CD8-positive, alpha-beta memory T cell (primary cell): ENCODE measurements at places on chromosomes 7 and 10. TPM values are rescaled to one million over a fixed set of nuclear protein-coding genes. Genes with fewer than 3 reads are reported as not detected.
A peak's percentile ranks its signal among the peaks of the same experiment; 100 is the strongest.

DNA sequence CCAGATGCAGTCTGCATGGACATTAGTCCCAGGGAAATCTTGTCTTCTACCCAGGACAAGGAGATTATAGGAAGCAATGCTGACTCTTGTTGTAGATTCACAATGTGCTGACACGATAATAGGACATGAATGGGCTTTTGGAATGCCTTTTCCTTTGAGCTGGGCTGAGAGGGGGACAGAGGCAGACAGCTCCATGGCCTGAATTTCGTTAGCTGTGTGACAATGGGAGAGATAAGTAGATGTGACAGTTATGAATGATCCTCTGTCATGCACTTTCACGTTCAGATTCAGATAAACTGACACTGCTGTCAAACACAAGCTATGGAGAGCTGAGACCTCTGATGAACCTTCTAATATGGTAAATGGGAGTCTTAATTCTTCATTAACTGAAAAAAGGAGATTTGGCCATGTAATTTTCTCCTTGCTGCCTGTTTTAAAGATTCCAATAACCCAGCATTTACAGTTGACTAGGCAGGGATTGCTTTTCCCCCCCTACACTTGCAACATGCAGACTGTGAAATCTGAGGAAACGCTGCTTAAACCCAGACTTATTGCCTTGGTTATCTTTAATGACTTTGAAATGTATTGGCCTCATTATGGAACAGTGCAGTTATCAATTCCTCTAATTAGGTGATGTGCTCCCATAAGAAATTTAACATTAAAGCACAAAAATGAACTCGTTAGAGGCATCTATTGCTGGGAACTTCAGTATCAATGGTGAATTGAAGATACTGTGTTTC is 669.3 kb downstream of the AUTS2 start:
- DNase-seq: no peak
- H3K27me3 ChIP-seq: no peaks in the 10 kb centered on the region
- no peak overlapping the region for H3K27ac ChIP-seq
- H3K4me3 ChIP-seq: no peak overlapping the region

DNA sequence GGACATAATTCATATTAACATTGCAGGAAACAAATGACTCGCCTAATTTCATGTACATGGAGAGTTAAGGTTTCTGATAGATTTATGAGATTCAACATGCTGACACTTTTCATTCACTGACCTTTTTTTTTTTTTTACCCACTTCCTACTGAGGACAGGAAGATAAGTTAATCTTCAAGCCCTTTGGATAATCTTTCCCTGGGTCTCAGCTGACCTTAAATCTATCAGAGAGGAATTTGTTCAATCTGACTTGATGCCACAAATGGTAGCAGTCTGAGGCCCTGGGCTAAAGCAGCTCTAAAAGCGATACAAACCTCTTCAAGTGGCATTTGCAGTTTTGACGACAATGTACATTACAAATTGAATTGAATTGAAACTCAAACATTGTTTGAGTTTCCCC is 493.3 kb upstream of the SORCS1 start:
- no peaks in the 10 kb centered on the region for H3K4me1 ChIP-seq
- no peaks in the 10 kb centered on the region for H3K36me3 ChIP-seq
- DNase-seq: no peak

DNA sequence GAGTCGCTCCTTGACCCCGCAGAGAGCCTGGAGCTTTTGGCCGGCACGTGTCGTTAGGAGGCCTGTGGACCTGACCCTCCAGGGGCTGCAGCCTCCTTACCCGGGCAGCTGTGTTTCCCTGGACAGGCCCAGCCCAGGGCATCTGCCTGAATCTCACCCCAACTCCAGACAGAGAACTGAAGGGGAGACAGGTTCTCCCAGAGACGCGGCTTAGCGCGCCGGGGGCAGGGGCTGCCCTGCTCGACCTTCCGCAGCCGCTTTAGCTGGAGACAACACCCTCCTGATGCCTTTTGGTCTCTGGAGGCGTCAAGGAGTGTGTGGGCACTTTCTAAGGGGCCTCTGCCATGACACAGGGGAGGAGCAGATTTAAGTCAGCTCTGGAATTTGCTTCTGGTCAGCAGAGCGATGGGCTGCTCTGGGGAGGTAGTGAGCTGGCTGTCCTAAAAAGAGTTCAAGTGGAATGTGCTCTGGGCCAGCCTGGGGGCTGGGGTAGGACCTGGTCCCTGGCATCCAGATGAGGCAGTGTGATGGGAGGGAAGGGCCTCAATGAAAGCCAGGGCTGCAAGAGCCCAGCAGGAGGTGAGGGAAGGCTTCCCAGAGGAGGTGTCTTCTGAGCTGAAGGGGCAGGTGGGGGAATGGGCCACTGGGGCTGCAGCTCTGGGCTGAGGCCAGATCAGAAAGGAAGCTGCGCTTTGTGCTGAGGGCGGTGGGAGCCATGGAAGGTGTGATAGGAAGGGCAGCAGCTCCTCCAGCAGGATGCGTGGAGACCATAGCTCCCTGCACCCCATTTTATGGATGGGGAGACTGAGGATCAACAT is 5.8 kb downstream of the GRIFIN start:
- no peaks in the 10 kb centered on the region for H3K36me3 ChIP-seq
- DNase-seq: no peak
- H3K4me3 ChIP-seq: no peak overlapping the region
- H3K27ac ChIP-seq: no peak overlapping the region
- no peaks in the 10 kb centered on the region for H3K27me3 ChIP-seq

DNA sequence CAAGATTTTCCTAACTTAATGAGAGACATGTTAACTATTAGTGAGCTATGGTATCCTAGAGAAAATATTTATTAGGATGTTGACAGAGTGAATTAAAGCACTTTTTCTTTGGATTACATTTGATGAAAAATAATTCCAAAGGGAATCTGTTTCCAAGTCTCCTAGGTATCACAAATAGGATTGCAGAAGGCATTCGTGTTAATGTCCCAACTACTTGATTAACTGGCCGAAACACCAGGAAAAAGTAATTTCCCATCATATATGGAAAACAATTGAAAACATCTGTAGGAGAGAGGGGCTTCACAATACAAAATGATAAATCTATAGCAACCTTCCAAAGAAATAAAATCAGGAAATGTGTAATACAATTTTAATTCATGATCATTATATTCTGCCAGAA is 406.7 kb downstream of the PARD3 start:
- H3K36me3 ChIP-seq: no peaks in the 10 kb centered on the region
- no peak overlapping the region for H3K4me3 ChIP-seq
- H3K27ac ChIP-seq: no peak overlapping the region
- no peak for DNase-seq

DNA sequence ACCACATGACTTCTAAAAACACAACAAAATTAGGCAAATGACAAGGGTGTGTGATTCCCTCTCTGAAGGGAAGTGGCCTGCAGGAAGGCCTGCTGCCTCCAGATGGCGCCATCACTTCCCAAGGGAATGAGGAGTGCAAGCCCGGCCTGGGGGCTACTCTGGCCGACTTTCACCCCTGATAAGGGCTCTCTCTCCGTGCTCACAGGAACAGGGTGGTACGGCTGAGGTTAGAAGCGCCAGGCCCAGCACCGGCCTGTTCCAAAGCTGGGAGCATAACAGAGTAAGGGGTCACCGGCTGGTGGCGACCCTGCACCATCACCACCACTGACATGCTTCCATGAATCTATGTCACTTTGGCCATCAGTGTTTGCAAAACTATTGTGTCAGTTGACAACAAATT is 13.1 kb downstream of the RBP3 start:
- no peak for DNase-seq
- H3K27ac ChIP-seq: no peak overlapping the region
- H3K36me3 ChIP-seq: no peaks in the 10 kb centered on the region
- H3K4me3 ChIP-seq: no peak overlapping the region
- no peaks in the 10 kb centered on the region for H3K27me3 ChIP-seq
- H3K4me1 ChIP-seq: no peaks in the 10 kb centered on the region

DNA sequence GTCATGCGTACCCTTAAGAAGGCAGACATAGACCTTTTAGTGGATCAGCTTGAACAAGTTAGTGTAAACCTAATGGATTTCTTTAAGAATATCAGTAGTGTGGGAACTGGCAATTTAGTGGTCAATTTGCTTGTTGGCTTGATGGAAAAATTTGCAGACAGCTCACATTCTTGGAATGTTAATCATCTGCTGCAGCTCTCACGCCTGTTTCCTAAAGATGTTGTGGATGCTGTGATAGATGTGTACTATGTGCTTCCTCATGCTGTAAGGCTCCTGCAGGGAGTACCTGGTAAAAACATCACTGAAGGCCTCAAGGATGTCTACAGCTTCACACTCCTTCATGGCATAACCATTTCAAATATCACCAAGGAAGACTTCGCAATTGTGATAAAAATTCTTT is 103.4 kb downstream of the ABCA13 start:
- H3K27ac ChIP-seq: no peak overlapping the region
- no peaks in the 10 kb centered on the region for H3K36me3 ChIP-seq
- no peaks in the 10 kb centered on the region for H3K27me3 ChIP-seq
- no peak overlapping the region for H3K4me3 ChIP-seq

- no peak for DNase-seq
- no peak overlapping the region for H3K27ac ChIP-seq
- no peaks in the 10 kb centered on the region for H3K36me3 ChIP-seq
- H3K4me1 ChIP-seq: peaks cover 13% of the 10 kb centered on the region
These were observed 51.1 kb downstream of the KCTD7 start for GRCh38 chr7:66679633-66680244.

DNA sequence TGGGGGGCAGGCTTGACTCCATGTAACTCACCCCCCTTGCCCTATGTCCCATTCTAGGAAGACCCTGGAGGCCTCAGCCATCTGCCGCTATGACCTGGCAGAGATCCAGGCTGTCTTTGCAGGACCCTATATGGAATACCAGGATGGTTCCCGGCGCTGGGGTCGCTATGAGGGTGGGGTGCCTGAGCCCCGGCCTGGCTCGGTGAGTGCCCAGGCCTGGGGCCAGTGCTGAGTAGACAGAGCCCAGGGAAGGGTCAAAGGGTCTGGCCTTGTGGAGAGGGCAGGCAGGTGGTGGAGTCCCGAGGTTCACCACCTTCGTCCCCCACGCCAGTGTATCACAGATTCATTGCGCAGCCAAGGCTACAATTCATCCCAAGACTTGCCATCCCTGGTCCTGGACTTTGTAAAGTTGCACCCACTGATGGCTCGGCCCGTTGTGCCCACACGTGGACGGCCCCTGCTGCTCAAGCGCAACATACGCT is 7.5 kb downstream of the MRPL43 start:
- DNase-seq: no peak
- no peaks in the 10 kb centered on the region for H3K4me1 ChIP-seq
- H3K27ac ChIP-seq: no peak overlapping the region
- peaks cover 4% of the 10 kb centered on the region for H3K36me3 ChIP-seq

DNA sequence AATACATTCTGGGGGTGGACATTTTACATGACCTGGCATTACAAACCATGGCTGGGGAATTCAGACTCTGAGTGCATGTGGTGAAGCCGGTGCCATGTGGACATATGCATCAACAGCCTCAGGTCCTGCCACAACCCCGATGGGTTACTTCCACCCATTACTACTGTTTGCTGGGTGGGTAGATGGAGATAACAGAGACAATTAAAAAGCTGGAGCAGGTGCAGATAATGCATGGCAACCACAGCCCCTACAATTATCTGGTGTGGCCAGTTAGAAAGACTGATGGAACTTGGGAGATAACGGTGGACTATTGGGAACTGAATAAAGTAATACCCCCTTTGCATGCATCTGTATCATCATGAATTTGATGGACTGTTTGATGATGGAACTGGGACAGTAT is 21.6 kb upstream of the ADAMTS14 start:
- no peak overlapping the region for H3K4me3 ChIP-seq
- H3K27ac ChIP-seq: no peak overlapping the region
- H3K4me1 ChIP-seq: no peaks in the 10 kb centered on the region
- no peak for DNase-seq
- H3K27me3 ChIP-seq: no peaks in the 10 kb centered on the region

GRCh38 chr10:7090529-7090928 is 320.3 kb downstream of the SFMBT2 start:
- H3K4me1 ChIP-seq: no peaks in the 10 kb centered on the region
- H3K27ac ChIP-seq: no peak overlapping the region
- no peak overlapping the region for H3K4me3 ChIP-seq
- H3K27me3 ChIP-seq: no peaks in the 10 kb centered on the region

DNA sequence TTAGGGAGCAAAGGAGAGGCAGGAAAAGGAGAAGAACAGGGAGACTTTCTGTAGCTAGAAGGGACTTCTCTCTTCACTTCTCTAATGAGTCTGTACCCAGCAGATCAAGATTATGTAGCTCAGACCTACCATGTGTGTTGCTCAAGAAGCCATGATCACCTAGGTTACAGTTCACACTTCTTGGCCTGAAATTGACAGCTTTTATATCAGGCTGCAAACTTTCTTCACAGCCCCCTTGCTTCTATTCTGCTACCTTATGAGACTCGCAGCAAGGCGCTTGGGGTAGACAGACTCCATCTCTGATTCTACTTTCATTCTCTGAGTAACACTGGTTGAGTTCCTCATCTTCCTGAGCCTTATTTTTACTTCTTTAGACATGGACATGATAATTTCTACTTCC is 19.6 kb upstream of the GIMAP2 start:
- H3K4me3 ChIP-seq: peak overlapping the region; percentile 52
- DNase-seq: no peak
- no peaks in the 10 kb centered on the region for H3K36me3 ChIP-seq
- H3K27ac ChIP-seq: peak overlapping the region; percentile 68
- H3K4me1 ChIP-seq: peaks cover 98% of the 10 kb centered on the region

DNA sequence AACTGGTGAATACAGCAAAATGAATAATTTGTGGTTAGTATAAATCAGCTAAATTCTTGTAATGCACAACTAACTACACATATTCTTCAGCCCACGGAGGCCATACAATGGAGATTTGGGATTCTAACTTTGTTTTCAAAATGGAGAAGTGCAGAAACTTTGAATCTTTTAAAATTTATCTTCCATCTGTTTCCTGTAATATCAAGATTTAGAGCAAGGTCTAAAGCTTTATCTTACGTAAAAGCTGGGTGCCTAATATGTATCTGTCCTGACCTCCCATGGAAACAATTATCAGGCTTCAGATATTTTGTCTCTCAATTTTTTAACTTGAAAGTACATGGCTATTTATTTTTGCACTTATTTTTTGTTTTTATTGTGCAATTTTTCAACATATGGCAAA is 5.0 kb upstream of the AHR start:
- H3K27me3 ChIP-seq: no peaks in the 10 kb centered on the region
- no peaks in the 10 kb centered on the region for H3K36me3 ChIP-seq
- peaks cover 12% of the 10 kb centered on the region for H3K4me1 ChIP-seq
- no peak overlapping the region for H3K4me3 ChIP-seq
- H3K27ac ChIP-seq: no peak overlapping the region

DNA sequence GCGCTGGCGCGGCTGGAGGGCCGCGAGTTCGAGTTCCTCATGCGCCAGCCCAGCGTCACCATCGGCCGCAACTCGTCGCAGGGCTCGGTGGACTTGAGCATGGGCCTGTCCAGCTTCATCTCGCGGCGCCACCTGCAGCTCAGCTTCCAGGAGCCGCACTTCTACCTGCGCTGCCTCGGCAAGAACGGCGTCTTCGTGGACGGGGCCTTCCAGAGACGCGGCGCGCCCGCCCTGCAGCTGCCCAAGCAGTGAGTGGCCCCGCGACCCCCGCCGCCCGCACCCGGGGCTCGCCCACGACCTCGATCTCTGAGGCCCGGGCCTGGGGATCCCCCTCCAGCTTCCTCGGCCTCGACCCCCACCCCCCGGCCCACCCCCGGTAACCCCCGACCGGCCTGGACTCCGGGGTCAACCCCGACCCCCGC is 537 bp downstream of the FOXK1 start:
- H3K27ac ChIP-seq: peak overlapping the region; percentile 78
- peak overlapping the region; percentile 57 for H3K4me3 ChIP-seq
- peaks cover 30% of the 10 kb centered on the region for H3K4me1 ChIP-seq

The SVIL gene
- total RNA-seq: 4.2 TPM

The PRLHR gene
- not detected for total RNA-seq

The ZNF438 gene
- 2.9 TPM for total RNA-seq

The LRIT1 gene
- total RNA-seq: not detected

The GCK gene
- 1.8 TPM for total RNA-seq

The HYAL4 gene
- not detected for total RNA-seq

The NODAL gene
- not detected for total RNA-seq
